NCI-H526 treated with DMSO at 0.1 percent for 48 hours (cell line): ENCODE measurements at places on chromosomes 5 and 9.

DNA sequence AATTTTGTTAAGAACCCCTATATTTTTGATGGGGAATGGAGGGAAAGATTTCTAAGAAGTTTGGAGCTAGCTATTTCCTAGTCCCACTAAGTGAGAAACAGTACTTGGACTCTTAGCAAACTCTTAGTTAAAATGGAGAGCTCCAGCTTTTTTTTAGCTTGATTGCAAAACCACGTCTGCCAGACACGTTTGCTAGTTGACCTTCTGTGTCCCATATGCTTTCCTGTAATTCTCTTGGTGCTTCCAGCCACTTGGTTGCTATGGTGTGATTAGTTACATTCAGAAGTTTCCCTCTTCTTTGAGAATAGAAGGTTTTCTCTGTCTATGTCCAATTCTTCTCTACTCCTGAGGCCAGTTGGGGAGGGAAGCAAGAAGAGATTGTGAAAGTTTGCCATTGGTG, 417.0 kb upstream of the TLE4 start:
- no peak for DNase-seq

- no peak for DNase-seq
Observed at GRCh38 chr9:121783521-121784507, 132.4 kb downstream of the DAB2IP start.

GRCh38 chr5:151601391-151601790, 10.3 kb upstream of the FAT2 start:
- no peak for DNase-seq

GRCh38 chr5:120510098-120510637, 46.1 kb downstream of the PRR16 start:
- DNase-seq = no peak

DNA sequence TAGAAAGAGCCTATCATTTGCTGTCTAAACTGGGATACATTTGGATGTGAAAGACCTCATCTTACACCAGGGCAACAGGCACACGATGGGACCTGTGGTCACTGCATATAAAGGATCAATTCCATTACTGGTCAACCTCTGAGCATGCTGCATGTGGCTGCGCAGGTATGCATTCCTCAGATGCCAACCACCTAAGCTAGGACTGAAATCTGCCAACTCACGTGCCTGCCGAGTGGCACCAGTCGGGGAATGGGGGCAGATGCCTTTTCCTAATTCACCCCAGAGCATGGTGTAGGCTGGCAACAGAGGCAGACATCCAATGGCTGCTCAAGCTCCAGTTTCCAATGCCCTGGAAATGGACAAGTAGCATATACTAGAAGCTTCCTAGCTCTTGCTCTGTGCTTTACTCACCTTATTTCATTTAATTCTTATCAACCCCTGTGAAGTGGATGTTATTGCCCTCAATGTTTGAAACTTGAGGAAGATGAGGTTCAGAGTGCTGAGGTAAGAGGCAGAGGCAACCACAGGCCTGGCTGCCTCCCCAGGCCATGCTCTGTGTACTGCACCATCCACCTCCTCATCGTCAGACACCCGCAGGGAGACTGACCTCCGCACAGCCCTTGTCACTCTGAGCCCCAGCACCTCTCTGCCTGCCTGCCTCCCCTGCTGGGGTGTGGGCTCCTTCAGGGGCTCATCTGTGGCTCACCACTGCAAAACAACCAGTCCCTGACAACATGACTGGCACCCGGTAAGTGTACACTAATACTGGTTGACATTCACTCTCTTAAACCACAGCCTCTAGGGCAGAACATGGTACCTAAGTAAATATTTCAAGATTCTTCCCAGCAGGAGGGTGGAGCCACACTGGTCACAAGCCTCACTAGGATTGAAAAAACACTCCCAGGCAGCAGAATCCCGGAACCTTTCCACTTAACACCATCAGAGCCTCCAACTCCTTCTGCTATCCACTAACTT, 228.5 kb downstream of the CRB2 start:
- DNase-seq = no peak

DNA sequence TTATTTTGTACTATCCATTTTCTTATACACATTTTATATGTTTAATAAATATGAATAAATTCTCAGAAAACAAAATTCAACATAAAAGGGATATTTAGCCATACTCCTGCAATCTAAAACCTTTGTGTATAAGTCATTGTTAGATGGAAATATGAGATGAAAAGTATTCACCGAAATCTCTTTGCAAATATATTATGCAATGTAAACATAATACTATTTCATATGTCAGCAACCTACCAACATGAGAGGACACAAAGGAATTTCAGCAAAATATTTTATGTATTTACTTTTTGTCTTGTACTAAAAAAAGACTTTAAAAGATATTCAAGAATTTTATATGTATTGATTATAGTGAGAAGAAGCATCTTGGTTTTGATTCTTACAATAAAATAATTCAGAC, 1623.4 kb downstream of the EFNA5 start:
- DNase-seq = no peak

- DNase-seq = no peak
Observed at GRCh38 chr5:77973253-77973609, 197.1 kb upstream of the TBCA start.

DNA sequence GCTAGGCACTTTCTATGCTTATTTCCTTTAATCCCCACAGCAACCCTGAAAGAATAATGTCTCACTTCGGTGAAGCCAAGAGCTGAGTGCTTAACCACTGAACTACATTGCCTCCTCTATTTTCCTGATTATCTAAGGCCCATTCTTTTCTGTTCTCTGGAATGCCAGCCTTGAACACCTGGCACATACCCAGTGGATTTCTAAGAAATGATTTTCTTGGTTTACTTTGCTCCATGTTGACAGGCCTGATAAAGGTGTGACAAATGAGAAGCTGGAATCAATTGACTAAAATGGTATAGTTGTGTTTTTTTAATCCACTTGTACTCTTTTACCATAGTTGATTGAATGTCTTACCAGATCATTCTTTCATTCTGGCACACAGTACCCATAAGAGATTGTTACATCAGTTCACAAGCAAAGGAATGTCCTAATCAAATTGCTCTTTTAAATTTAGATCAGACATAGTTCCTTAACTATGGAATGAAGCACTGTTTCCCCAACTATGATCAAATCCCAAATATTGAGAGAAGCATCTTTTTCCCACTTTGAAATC, 9.0 kb upstream of the ENC1 start:
- DNase-seq = no peak

- DNase-seq = no peak
Observed at GRCh38 chr5:159639590-159639989, 276.7 kb upstream of the ADRA1B start.
